ENCODE measurements at places on chromosomes 13 and 19.

- DNase-seq, result peak; percentile 80
Observed at GRCh38 chr19:11164879-11165406, 9.4 kb upstream of the SPC24 start.

GRCh38 chr13:108807841-108808240, 178.4 kb downstream of the MYO16 start:
- peak; percentile 29 for DNase-seq

- DNase-seq, result no peak
Observed at GRCh38 chr13:85520445-85520844, 278.8 kb downstream of the SLITRK6 start.

DNA sequence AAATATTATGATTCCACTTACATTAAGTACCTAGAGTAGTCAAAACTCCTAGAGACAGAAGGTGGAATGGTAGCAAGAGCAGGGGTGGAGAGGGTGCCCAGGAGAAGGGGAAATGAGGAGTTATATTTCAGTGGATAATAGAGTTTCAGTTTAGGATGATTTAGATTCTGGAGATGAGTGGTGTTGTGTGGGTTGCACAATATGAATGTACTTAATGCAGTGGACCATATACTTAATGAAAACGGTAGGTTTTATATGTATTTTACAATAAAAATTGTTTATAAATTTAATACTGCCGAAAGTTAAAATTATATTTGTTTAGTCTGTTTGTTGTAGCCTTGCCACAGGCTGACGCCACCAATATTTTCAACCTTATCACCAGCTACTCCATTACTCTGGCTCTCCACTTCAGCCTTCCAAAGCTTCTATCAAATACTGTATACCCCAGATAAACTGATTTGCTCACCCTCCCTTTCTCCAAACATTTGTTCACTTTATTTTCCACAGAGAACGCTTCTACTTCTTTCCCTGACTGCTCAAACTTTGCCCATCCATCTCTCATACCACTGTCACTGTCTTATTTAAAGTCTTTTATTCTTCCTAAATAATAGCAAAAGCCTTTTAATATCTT, 1.4 kb upstream of the RBM26 start:
- no peak for DNase-seq

GRCh38 chr19:281156-281853, 9.9 kb downstream of the PLPP2 start:
- no peak for DNase-seq

GRCh38 chr19:49546825-49547565, 19.2 kb downstream of the RCN3 start:
- DNase-seq, result peak; percentile 95

DNA sequence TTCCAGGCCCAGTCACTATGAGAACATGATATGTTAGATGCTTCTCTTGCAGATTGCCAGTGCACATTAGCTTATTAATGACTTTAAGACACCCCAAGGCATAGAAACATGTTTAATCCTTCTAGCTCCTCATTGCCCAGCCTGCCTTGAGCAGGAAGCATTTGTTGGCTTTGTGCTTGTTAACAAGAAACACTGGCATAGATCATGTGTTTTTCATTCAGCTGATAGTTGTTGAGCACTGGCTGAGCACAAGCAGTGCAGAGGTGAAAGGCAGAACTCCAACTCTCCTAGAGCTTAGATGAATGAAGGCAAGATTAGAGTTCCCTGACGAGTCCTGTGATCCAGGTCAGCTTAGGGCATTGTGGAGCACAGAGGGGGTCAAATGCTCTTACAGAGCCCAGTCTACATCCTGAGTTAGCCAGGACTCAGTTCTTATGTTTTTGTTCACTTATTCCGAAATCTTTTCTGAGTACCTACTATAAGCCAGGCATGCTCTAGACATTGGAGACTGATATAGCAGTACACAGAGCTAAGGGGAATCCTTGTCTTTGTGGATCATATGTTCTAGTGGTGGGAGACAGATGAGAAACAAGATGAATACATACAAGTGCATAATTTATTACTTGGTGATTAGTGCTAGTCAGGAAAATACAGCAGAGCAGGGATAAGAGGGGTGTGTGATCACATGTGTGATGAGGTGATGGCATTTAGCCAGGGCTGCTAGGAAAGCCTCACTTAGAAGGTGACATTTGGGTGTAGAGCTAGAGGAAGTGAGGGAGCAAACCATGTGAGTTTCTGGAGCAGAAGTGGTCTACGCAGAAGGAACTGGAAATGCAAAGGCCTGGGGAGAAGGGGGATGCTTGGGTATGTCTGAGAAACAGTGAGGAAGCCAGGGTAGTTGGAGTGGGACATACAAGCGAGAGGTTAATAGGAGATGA, 101.2 kb downstream of the WASF3 start:
- DNase-seq, result peak; percentile 35

GRCh38 chr13:29423050-29423449, 172.4 kb downstream of the SLC7A1 start:
- DNase-seq, result no peak

DNA sequence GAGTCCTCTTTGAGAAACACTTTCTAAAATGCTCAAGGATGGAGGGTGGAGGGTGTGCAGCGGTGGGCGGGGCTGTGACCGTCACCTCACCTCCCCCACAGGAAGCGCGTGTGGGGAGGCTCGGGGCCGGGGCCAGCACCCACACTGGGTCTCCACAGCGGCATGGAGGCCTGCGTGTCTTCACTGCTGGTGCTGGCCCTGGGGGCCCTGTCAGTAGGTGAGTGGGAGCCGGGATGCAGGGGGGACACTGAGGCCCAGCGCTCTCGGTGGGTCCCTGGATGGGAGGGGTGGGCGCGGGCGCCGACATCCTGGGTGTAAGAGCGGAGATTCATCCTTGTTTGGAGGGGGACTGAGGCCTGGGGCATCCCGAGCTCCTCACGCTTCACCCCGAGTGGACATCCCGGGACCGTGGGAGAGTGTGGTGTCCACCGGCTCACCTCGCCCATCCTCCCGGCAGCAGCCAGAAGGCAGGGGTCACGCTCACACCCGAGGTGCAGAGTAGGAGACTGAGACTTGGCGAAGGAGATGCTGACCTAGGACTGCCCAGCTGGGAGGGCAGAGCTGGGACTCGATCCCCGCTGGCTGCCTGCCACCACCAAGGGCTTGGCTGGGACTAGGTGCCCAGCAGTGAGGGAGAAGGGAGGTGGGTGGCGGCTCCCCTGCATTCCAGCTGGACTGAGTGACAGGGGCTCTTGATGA, at the start of gene GZMM:
TSS of gene GZMM (plus strand) at position 144 of the 699 bp plus-strand sequence. CDS start at position 163, 19 bp downstream.
- DNase-seq, result no peak

GRCh38 chr19:10544242-10544752, 593 bp downstream of the ATG4D start:
- no peak for DNase-seq

DNA sequence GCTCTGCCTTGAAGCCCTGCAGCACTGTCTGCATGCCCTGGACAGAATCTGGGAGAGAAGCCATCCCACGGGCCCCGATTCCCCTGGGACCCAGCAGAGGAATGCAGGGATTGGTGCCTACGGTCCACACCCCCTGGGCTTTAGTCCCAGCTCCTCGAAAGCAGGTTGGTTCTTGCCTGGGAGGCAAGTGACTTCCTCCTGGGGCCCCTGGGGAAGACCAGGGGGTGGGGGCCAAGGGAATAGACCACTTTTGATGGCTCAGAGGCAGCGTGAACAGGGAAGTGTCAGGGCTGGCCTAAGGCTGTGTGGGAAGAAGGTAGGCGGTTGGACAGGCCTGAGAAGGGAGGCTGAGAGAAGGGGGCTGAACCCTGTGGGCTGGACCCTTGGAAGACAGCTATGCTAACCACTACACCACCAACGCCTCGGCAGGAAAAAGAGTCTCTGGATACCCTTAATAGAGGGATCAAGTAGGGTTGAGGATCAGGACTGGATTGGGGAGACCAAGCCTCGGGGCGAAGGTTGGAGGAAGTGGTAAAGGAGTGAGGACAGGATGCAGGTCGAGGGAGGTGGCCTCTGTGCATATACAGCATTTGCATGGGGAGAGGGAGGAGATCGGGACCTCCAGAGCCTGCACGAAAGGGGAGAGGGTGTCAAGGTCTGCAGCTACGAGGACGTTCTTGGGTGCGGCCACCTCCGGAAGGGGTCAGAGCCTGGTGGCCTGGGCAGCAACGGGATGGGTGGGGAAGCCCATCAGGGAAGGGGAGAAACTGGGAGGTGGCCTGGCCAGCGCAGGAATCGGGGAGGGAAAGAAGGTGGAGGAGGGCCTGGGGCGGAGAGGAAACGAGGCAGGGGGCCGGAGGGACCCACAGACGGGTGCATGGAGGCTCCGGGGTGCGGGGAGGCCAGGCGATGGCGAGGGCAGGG, 709 bp downstream of the DPP9 start:
- peak; percentile 76 for DNase-seq

GRCh38 chr13:98083936-98084335, 59.0 kb upstream of the FARP1 start:
- peak; percentile 26 for DNase-seq

GRCh38 chr13:39016087-39016486, 21.8 kb downstream of the PROSER1 start:
- no peak for DNase-seq

DNA sequence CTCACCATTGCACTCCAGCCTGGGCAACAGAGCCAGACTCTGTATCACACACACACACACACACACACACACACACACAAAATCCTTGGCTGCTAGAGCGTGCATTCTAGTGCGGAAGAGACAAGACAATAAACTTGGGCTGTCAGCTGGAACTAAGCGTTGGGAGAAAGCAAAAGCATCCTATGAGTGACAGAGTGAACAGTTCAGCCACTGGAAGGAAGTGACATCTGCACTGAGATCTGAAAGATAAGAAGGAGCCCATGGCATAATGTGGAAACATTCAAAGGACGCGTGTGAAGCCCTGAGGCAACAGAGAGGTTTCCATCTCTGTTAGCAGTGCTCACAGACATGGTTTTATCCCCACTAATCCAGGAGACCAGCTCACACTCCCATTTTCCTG, 3.5 kb upstream of the SLC1A5 start:
- no peak for DNase-seq

GRCh38 chr13:61252213-61252612, 163.4 kb downstream of the PCDH20 start:
- no peak for DNase-seq

GRCh38 chr13:61413572-61414535, 1.8 kb downstream of the PCDH20 start:
- no peak for DNase-seq

DNA sequence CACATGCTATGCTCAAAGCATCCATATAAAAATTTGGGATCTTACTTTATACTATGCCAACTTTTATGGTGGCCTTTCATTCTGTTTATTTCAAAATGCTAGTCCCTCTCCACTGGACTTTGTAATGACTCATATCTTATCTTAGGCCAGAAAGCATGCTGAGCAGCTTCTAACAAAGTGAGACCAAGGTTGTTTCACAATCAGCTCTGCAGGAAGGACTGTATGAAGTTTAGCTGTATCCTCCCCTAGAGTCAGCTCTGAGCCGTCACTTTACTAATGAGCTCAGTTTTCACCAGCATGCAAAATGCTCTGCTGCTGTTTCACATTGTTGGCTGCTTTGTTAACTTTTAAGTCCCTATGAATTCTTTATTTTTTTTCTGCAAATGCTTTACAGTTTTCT, 1608.8 kb downstream of the OLFM4 start:
- DNase-seq, result no peak

DNA sequence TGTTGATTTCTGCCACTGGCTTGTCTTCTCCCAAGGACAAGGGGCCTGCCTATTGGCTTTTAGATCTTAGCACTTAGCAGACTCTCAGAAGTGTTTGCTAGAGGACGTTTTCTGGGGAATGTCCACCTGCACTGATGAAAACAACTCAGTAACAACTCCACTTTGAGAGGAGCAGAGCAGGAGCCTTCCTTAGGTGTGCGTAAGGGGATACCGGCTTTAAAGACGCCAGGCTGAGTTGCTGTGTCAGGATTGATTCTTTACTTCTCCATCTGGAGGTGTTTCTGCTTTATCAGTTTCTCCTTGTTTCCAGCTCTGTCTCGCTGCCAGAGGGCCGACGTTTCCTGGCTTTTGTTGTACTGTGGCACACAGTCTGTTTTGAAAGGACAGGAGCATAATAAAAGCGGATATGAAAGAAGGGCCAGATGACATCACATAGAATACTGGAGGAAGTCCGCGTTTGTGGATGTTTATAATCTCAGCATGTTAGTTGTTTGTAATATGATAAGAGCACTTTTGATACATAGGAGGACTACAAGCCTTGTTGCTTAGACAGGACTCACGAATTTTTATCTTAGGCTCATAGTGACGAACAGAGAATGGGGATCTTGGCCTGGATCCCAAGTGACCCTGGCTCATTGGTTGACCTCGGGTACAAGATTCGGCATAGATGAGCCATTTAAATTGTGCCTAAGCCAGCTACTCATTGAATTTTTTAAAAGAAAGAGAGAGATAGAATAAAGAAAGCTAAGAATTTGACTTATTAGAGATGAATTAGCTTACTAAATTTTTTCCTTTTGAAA, 34.6 kb downstream of the COL4A2 start:
- no peak for DNase-seq

DNA sequence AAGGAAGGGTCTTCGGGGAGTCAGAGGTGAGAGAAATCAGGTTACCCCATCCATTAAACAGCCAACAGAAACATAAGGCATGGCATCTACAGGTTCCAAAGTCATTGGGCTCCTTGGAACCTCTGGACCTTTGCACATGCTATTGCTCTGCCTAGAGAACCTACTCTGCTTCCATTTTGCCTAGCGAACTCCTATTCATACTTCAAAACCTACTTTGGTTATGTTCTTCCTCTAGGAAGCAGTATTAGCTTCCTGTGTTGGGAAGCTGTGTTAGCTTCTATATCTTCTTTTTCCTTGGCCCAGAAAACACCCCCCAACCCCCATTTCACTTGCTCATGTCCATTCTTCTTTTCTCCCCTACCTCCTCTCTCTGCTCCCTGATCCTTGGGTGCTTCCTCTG, 39.6 kb downstream of the F2RL3 start:
- DNase-seq, result no peak

- DNase-seq, result no peak
Observed at GRCh38 chr19:5349041-5349440, 8.4 kb upstream of the PTPRS start.

DNA sequence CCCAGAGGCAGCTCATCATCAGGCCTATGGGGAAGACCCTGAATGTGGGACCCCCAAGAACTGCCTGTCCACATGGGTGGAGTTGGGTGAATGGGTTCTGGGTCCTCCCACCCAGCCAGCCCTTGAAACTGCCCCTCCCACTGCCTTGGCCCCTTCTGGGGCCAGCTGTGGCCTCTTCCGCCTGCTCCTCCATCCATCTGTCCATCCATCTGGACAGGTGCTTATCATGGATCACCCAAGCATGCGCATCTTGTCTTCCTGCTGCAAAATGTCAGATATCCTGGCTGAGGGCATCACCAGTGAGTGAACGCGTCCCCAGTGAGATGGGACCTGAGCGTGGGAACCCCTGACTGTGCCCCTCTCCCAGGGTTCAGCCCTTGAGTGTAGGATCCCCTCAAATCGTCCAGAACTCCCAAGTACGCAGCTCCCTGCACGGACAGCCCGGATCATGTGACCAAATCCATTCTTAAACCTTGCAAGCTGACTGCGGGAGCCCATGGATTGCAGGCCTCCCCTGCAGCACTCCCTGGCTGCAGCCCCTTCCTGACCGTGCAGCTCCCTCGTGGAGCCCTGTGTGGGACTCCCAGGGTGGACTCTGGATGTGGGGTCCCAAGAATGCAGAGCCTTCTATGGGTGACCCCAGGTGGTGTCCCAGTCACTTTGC, 2.0 kb downstream of the STXBP2 start:
- no peak for DNase-seq

- no peak for DNase-seq
Observed at GRCh38 chr13:110590577-110590976, 24.8 kb upstream of the NAXD start.

- peak; percentile 60 for DNase-seq
Observed at GRCh38 chr13:28339419-28339818, 155.5 kb downstream of the FLT1 start.

GRCh38 chr13:57857945-57858344, 226.4 kb downstream of the PCDH17 start:
- no peak for DNase-seq

GRCh38 chr19:3959766-3960131, 11.2 kb downstream of the DAPK3 start:
- DNase-seq, result no peak

Measured in foreskin fibroblast (primary cell).